ENCODE measurements at places on chromosomes 6 and 20.

DNA sequence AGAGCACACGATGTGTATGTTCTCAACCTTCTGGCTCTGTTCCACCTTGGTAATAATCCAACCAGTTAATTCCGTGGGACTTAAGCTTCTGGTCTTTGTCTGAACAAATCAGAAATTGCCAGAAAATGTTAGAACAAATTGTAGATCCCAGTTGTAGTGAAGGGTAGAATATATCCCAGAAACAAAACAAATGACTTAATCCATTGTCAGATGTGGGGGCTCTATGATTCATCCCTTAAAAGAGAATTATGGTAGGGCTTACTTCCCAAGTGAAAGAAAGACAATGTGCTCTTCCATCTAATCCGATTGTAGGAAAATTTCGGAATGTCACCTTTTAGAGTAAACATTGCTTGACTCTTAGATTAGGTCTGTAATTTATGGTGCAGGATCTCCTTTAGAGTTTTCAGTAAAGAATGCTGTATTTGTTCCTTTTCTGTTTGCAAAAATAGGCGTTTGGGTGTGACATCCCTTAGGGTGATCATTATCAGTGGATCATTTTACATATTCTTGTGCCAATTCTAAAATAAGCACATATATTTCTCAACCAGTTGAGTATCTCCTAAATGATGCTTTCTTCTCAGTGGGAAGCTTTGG, 234.5 kb upstream of the ZNF217 start:
- DNase-seq, result peak; percentile 98

DNA sequence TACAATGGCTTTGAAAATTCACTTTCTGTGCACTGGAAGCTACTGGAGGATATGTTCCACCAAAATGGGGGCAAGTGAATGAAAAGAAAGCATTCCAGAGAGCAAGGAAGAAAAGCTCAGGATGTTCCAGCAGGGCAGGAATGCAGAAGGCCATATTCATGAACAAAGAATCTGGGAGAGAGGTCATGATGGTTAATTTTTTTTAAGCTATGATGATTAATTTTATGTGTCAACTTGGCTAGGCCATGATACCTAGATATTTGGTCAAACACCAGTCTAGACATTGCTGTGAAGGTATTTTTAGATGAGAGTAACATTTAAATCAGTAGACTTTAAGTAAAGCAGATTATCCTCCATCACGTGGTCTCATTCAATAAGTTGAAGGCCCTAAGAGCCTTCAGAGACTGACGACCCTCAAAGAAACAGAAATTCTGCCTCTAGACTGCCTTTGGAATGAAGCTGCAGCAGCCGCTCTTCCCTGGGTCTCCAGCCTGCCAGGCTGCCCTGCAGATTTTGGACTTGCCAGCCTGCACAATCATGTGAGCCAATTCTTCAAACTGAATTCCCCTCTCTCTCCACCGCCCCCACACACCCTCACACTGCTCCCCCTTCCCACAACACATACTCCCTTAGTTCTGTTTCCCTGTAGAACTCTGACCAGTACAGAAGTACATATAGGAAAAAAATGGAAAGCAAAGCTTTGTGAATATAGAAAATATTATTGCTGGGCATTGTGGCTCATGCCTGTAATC, 20.1 kb upstream of the GCM1 start:
- peak; percentile 77 for DNase-seq

DNA sequence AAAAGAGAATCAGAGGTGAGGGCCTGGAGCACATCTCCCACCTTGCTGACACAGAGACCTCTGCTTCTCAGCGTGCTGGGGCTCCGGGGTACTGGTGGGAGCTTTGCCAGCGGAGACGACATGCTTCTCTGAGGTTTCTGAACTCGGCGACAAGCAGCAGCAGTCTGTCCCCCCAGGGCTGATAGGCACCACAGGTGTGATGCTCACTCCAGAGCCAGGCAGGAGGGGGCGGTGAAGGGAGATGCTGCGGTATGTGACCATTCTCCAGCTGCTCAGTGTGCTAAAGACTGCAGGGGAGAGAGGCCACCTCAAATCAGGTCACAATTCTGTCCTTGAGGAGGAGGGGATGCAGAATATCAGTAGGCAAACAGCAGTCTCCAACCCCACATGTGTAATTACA, 219.9 kb downstream of the ALDH8A1 start:
- no peak for DNase-seq

DNA sequence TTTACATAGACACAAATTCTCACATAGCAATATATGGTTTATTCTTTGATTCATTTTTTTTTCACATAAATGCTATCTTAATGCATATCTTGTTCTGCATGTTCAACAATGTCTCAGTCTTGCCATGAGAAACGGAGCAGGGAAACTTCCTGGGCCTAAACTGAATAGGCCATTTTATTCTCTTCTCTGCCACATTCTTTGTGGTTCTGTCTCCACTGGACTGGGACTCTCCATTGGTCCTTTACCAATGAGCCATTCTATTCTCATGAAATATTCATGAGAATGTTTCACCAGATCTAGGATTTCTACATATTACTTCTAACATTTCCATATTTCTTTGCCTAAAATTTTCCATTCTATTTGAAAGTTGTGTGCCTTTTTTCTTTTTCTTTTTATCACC, 42.8 kb downstream of the LAMA2 start:
- DNase-seq, result no peak

GRCh38 chr20:1663917-1664316, 6.3 kb upstream of the SIRPG start:
- peak; percentile 6 for DNase-seq

DNA sequence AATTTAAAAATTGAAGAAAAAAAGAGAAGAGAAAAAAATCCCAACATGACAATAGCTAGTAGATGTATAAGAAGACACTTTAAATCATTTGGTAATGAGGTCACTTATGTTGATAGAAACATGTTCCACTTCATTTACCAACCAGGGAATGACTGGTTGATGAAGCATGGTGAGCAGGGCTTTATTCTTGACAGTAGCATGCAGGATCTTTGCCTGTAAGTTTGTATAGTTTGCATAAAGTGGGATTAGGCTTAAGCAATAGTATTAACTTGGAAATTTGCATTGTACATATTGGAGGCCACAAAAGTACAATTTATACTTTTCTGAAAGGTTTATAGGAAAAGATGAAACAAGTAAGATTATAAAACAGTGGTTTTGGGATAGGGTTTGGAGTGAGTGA, 67.0 kb downstream of the NOX3 start:
- peak; percentile 25 for DNase-seq
